ENCODE measurements at places on chromosomes 16 and 17.

DNA sequence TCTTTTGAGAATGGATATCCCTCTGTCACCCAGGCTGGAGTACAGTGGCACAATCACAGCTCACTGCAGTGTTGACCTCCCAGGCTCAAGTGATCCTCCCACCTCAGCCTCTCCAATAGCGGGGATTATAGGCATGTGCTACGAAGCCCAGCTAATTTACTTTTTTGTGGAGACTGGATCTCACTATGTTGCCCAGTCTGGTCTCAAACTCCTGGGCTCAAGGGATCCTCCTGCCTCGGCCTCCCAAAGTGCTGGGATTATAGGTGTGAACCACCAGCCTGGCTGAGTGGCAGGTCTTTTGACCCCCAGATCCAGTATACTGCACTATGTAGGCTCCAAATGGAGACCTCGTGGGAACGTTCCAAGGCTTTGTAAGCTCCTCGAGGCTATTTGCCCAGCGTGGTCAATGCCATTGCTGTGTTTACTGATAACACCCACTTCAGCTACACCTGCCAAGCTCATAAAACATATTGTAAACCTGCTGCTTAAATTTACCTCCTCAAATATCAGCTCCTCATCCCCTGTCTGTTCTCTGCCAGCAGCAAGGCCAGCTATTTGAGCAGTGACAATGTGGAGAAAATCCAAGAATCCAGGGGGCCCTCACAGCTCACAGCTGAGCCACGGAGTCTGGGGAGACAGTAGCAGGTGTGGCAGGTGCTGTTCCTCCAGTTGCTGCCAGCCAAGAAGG is 16.2 kb upstream of the KIFC3 start:
- DNase-seq: no peak

DNA sequence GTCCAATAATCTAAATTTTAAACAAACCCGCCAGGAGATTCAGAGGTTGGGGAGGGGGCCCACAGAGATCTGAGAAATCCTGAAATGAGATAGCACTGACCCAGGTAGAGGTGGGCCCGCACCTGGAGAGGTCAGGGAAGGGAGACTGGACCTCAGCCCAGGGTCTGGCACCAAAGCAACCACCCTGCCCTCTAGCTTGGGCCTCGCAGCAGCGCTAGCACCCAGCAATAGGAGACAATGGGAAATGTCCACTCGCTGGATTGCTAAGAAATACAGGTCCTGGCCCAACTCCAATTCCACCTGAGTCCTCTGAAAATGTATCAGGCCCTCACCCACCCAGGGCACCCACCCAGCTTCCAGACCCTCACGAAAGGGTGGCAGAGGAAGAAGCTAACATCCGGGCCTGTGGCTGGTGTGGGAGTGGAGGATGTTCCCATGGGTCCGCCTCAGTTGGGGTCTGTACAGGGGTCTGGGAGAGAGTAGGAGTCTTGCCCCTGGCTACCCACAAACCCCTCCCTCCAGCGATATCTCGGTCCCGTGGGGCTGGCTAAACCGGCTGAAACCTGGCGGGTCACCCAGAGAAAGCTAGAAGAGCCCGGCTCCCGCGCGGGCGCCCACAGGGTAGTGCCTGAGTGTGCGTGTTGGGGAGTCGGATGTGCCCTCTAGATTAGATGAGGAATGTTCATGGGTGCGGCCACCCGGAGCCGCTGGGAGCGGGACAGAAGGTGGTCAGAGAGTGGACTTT is 1.1 kb downstream of the PLLP start:
- no peak for DNase-seq

- no peak for DNase-seq
Observed at GRCh38 chr16:15427648-15428239, 6.6 kb upstream of the BMERB1 start.

- DNase-seq: no peak
Observed at GRCh38 chr17:68759343-68760140, 158.4 kb upstream of the FAM20A start.

- DNase-seq: no peak
Observed at GRCh38 chr16:11235703-11235991, 20.4 kb downstream of the SOCS1 start.

GRCh38 chr17:27762527-27763305 is 37.6 kb downstream of the NOS2 start:
- DNase-seq: no peak
